DND-41 (cell line): ENCODE measurements at places on chromosomes 7 and 10.
A peak's percentile ranks its signal among the peaks of the same experiment; 100 is the strongest.

- no peak for DNase-seq
Observed at GRCh38 chr7:102912742-102913141, at the start of gene LRRC17. LRRC17 (plus strand) TSS chr7:102913000; CDS start chr7:102933914, 20,914 bp downstream.

GRCh38 chr10:103667356-103667755 is 173.9 kb downstream of the NEURL1 start:
- no peak for DNase-seq

DNA sequence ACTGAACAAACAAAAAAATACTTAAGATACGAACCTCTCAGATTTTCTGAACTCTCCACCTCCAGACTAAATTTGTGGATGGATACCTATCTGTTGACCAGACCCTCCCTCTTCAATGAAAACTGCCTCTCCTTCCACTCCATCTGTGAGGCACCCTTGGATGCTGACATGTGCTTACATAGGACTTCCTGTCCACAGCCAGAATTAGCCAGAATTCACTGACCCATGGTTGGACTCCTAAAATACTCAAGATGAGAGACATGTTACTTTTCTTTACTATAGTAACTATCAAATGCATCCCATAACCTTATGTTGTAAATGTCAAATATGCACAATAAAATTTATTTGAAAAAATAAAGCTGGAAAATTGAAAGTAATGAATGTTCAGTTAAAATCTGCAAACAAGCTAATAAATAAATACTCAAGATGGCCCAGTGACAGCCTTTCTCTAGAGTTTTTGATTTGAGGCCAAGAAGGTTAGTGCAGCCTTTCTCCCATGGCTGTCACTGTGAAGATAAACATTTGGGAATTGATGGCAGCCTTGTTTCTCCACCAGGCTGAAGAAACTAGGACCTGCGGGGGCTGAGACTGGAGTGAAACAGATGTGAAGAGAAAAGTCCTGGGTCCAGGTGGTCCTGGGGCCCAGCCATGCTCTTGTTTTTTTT is 287.0 kb downstream of the ZEB1 start:
- DNase-seq = no peak

- DNase-seq = no peak
Observed at GRCh38 chr10:78744491-78745090, 324.2 kb upstream of the ZMIZ1 start.

DNA sequence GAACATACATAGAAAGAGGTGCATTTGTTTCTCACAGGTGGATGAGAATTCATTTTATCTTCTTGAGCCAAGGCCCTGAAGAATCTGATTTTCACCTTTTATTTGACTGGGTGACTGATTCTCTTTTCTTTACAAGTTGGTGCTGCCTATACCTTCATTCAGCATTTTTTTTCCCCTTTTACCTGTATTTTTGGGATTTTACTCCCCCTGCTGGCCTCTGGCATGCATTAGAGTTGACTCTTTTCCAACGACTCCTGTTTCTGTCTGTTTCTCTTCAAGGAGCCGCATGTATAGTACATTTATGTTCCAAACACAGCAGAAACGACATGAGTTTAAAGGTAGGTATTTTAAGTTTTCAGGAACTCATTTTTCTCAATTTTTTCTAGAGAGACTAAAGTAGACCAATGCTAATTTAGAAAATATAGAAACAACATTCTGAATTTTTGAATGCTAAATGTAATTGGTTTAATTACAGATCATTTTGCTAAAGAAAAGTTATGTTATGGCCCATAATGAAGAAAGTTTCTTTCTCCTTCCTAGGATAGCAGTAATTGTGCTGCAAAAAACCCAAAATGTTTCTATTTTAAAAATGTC is 149.8 kb upstream of the HDAC9 start:
- DNase-seq = peak; percentile 37

GRCh38 chr7:291373-292092 is 1.6 kb downstream of the FOXL3 start:
- DNase-seq = no peak

DNA sequence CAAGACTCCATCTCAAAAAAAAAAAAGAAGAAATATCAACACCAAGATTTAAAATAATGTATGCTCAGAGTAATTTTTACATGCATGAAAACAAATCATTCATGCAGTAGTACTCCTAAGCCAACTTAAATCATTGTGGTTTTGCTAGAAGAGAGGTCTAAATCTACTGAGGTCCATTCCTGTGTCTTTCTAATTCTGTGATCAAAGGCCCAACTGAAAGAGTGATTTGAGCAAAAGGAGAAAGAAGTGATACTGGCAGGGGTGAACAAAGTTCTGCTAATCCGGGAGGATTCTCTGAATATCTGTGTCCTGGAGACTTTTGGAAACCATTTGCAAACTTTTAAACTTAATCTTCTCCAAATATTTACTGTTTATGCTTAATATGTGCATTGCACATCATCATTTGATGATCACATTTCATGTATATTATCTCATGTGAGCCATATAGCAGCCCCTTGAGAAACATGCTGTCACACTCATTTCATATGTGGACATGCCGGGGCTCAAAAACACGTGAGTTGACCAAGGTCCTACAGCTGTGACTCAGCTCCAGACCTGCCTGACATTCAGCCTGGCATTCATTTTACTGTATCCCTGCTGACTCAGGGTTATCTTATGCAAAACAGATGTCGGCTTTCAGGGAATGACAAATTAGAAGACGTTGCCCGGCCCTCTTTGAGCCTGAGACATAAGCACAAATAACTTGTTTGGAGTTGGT is 76.4 kb downstream of the FAM107B start:
- DNase-seq = no peak

GRCh38 chr7:154423231-154423630 is 371.0 kb downstream of the DPP6 start:
- DNase-seq = no peak

- DNase-seq = no peak
Observed at GRCh38 chr7:69668339-69668870, 70.1 kb downstream of the AUTS2 start.

- no peak for DNase-seq
Observed at GRCh38 chr7:47501406-47501805, 80.5 kb downstream of the TNS3 start.

DNA sequence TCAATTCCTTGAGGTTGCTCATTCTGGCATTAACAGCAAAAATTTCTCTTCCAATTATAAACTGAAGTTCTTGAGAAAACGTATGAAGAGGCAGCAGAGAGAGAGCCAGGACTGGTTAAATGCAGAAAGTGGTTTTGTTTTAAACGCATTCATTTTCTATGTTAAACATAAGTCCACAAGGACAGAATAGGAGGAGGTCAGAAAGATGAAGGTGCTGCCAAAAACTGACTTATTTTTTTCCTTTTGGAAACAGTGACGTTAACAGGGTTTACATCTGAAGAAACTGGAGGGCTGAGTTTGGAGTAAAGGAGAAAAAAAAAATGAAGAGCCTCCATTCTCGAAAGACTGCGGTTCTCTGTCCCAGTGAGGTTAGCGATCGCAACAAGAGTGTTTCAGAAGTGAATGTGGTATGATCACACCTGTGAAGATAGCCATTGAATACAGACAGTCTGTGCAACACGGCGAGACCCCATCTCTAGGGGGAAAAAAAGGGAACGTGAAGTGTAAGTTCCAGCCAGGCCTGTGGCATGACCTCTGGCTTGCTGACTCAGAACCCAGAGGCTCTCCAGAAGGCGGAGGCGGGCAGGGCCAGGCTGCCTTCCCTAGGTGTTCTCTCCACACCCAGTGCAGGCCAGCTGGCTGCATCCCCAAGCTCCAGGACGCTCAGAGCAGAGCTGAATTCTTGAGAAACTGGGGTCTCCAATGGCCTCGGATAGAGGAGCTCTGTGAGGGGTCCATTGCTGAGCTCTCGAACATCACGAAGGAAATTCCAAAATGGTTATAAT is 84.0 kb downstream of the CHST15 start:
- no peak for DNase-seq

DNA sequence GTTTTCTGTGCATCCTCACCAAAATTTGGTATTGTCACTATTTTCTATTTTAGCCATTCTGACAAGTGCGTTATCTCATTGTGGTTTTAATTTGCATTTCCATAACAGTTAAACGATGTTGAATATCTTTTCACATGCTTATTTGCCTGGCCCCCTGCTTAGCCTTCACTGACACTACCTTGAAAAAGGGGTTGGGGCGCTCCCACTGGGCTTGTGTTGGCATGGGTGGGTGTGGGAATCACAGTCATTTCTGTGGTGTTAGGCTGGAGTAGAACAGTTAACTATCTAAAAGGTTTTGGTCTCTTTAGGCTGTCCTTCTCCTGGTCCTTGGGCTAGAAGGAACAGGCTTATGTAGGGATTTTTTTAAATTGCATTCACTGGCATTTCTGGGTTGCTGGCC is 72.2 kb upstream of the TMEM140 start:
- DNase-seq = no peak

DNA sequence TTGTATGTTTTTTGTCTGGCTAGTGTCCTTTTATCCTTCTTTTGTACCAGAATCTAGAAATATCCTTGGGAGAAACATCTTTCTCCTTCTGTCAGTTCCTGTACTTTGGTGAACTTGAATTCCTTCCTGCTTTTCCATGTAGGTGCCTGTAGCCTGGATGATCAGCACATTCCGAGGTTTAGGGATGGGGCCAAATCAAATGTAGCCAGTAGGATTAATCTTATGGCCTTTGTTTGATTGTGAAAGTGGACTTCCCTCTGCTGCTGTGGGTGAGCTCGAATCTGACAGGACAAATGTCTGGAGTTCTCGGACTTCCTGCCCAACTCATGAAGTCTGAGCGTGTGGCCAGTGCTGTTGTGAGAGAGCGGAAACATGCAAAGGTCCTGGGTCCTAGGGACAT is 33.2 kb upstream of the NAMPT start:
- DNase-seq = no peak

DNA sequence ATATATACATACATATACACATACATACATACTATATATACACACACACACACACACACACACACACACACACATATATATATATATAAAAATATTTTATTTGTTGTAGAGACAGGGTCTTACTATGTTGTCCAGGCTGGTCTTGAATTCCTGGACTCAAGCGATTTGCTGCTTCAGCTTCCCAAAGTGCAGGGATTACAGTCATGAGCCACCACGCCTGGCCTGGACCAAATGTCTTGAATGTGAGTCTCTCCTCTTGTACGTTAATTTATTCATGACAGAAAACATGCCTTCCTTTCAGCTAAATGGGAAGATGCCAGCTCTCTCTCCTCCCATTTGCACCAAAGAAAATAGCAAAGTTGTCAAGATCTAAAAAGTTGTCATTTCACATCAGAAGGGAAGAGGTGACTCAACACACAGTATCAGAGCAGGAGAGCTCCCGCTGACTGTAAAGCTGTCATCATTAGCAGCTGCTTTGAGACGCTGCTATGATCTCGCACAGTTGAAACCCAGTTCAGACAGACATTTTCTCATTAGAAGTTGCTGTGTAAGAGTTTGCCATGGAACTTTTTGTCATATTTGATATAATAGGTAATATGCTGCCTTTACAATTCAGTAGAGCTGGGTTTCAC is 224.3 kb downstream of the SFMBT2 start:
- DNase-seq = no peak

DNA sequence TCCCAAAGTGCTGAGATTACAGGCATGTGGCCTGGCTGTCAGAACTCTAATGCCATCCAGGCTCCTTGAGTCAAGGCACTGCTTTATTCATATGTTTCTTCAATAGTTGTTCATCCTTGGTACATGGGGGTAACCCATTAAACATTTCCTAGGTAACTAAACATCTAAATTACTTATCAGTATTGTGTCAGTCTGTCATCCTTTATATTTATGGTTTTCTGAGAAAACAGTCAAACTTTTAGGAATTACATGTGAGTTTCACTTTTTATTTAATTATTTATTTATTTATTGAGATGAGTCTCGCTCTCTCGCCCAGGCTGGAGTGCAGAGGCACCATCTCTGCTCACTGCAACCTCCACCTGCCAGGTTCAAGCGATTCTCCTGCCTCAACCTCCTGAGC is 45.5 kb upstream of the LAMB1 start:
- no peak for DNase-seq

GRCh38 chr10:71597821-71598498 is 121.6 kb downstream of the C10orf105 start:
- no peak for DNase-seq

GRCh38 chr10:77214799-77215198 is 422.8 kb downstream of the KCNMA1 start:
- no peak for DNase-seq

- DNase-seq = no peak
Observed at GRCh38 chr7:138247081-138247480, 170.8 kb downstream of the AKR1D1 start.

GRCh38 chr7:104096683-104097082 is 107.2 kb upstream of the RELN start:
- DNase-seq = no peak

DNA sequence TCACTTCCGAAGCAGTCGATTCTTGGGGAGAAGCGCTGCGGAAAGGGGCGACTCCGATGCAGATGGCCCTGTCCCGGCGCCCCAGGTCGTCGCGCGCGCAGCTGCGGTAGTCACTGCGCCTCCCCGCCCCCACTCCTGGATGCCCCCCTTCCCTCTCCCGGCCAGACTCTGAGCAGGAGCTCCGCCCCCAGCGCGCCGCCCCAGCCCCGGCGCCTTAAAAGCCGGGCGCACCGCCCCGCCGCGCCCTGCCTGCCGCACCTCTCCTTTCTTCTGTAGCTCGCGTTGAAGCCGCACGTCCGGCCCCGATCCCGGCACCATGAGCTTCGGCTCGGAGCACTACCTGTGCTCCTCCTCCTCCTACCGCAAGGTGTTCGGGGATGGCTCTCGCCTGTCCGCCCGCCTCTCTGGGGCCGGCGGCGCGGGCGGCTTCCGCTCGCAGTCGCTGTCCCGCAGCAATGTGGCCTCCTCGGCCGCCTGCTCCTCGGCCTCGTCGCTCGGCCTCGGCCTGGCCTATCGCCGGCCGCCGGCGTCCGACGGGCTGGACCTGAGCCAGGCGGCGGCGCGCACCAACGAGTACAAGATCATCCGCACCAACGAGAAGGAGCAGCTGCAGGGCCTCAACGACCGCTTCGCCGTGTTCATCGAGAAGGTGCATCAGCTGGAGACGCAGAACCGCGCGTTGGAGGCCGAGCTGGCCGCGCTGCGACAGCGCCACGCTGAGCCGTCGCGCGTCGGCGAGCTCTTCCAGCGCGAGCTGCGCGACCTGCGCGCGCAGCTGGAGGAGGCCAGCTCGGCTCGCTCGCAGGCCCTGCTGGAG is at the start of gene INA:
INA (plus strand) TSS at position 243 of the 817 bp plus-strand sequence; CDS start at position 317, 74 bp downstream.
- peak; percentile 55 for DNase-seq

DNA sequence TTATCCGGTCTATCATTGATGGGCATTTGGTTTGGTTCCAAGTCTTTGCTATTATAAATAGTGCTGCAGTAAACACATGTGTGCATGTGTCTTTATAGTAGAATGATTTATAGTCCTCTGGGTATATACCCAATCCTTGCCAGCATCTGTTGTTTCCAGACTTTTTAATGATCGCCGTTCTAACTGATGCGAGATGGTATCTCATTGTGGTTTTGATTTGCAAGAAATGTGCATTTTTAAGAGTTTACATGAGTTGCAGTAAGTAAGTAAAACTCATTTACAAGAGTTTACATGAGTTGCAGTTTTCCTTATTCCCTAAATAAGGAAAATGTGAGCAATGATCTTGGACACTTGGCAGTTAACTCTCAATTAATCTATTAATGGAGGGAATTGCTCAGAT is 312.1 kb downstream of the LHFPL3 start:
- DNase-seq = no peak

GRCh38 chr7:155123413-155123812 is 53.3 kb downstream of the HTR5A start:
- no peak for DNase-seq
